ENCODE measurements at places on chromosomes 5 and 9.

GRCh38 chr5:21051945-21052344, 1063.9 kb upstream of the CDH18 start:
- no peak for DNase-seq

GRCh38 chr5:66066826-66067225, 77.3 kb upstream of the SREK1 start:
- DNase-seq = no peak

DNA sequence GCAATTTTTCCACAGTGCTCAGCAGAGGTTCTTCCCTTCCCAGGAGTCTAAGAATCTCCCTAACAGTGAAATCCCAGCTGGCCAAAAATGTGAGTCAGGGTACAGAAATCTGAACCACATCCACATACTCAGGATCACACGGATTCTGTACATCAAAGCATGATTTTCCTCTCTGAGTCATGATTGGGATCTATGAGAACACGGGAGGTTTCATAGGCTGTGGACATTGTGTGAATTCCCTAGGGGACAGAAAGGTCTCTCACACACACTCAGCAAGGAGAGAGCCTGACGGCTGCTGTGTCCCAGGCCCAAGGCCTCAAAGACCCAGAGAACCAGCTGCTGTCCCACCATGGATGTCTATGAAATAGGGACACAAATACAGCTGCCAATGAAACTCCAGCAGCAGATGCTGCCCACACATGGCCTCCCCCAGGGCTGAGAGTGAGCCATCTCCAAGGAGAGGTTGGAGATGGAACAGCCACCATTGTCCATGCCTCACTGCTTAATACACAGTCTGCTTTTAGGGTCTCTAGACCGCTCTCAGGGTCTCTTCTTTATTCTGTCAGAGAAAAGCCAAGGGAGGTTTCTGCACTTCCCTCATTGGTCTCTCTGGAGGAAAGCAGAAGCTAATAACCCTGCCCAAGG, 102.7 kb downstream of the ADAMTS12 start:
- no peak for DNase-seq

DNA sequence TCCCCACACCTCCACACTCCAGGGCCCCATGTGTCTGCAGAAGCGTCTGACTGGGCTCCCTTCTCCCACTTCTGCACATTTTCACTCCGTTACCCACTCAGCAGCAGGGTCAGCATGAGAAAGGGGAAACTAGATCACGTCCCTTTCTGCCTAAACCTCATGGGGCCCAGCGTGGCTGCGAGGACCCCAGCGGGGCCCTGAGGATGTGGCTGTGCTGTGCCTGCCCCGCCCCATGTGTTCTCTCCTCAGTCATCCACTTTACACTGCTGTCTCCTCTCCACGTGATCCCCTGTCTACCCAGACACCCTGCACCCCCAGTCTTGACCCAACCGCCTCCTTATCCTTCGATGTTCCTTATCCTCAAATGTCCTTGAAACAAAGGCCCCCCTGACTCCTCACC, 59.8 kb upstream of the OTULINL start:
- no peak for DNase-seq

GRCh38 chr9:106785200-106785599, 77.8 kb upstream of the ZNF462 start:
- DNase-seq = no peak

GRCh38 chr5:77182367-77182766, 28.1 kb upstream of the PDE8B start:
- no peak for DNase-seq

GRCh38 chr5:173554989-173555705, 61.3 kb downstream of the BOD1 start:
- no peak for DNase-seq

DNA sequence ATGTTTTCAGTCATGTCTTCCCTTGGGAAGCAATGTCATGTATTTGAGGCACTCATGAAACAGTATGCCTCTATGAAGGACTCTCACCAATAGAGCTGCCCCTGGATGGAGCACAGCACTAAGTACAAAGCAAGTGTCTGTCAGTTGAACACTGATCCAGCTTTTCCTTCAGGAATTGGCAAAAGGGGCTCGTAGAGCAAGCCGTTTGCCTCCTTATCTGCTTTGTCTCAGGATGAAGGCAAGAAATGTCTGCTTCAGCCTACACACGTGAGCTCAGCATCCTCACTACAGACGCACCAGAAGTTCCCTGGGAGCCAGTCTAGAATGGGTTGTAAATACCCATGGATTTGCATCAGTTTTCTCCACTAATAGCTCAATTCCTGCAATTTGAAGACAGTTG, 743.0 kb upstream of the DMAC1 start:
- no peak for DNase-seq

DNA sequence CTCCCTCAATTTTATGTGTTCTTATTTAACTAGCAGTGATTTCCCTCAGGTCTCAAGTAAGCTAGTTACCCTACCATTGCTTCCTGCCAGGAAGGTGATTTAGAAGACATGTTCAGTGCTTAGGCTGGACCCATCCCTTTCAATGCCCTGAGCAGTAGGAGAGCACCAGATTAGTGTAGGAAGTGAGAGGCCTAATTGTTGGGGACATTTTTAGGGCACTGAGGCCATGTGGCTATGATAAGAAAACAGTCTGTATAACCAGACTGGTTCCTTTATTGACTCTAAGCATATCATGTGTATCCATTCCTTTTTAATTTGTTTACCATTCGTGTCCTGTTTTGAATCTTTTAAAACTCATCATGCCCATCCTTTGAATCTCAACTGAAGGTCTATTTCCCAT, 312.3 kb upstream of the PRR16 start:
- DNase-seq = no peak

DNA sequence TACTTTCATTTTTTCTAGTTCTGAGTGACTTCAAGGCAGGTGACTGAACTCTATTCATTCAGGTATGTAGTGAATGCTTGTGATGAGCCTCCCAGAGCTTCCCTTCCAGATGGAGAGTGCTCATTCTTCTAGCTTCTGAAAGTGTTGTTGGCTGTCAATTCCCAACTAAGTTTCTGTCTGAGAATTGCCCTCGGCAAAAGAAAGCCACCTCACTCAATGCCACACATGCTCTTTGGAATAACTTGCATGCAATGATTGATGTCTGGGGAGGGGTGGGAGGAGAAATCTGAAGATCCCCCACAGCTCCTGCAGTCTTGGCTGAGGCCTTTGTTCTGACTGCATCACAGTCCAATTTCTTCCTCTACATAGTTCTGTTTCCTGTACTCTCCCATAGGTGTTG, 123.1 kb upstream of the C6 start:
- no peak for DNase-seq

- DNase-seq = no peak
Measured at GRCh38 chr9:33291901-33292300, 1.6 kb downstream of the NFX1 start.

GRCh38 chr5:103890313-103890712, 327.7 kb upstream of the NUDT12 start:
- DNase-seq = no peak

DNA sequence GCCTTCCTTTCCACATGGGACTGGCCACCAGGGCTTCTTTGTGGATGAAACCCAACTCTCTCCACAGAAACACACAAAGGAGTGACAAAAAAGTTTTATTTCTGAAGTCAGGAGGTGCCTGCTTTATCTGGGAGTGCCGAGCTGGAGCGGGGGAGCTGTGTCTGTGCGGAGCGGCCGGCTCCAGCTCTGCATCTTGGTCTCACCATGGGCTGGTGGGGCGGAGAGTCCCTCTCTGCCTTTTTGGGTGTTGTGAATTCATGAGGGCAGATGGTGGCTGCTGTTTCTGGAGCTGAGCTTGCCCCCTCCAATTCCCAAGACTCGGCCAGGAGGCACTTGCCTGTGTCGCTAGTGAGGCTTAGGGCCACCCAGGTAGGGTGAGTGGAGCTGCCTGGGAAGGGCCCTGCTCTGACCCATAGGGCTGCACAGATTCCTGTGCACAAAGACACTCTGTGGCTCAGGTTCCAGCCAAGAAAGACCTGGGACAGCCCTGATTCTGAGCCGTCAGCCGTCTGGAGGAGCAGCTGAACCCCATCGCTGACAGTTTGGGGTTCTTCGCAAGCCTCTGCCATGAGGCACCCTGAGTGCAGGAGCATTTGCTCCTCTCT, 1.4 kb downstream of the DBH start:
- DNase-seq = no peak

GRCh38 chr5:179262126-179262920, 82.9 kb downstream of the ADAMTS2 start:
- no peak for DNase-seq

GRCh38 chr5:136061630-136062365, 33.0 kb downstream of the TGFBI start:
- no peak for DNase-seq

DNA sequence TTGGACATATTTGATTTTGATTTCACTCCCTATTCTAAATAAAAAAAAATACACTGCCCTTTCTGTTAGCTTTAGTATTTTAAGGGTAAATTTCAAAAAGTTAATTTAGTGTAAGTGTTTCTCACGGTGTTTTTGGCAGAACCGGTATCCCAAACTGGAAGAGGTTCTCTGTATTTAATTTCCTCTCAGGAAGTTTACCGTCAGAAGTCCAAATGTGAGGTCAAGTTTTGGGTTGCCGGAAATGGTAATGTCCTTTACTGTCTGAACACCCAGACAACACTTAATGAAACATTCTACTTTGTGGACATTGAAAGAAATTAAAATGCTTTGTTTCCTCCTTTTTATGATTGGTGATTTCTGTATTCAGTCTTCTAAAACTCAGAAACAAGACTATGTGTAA, 148.7 kb upstream of the CDKN2B start:
- no peak for DNase-seq

GRCh38 chr5:158283397-158283796, 424.5 kb upstream of the CLINT1 start:
- no peak for DNase-seq

DNA sequence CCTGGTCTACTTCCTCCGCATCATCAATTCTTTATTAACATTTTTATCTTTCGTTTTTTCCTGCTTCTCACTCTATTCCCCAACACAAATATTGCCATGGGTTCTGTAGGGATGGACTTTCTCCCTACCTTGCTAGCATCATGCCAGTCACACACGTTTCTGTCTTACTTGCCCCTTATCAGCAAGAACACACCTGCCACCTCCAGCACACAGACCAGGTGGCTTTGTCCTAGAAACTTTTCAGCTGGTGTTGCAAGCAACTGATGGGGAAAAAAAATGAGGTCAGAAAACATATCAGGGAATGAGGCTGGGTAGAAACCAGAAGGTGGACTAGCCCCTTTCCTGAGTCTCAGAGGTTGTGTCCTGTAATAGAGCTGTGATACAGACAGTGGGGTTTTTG, 5.8 kb downstream of the SH3RF2 start:
- no peak for DNase-seq

DNA sequence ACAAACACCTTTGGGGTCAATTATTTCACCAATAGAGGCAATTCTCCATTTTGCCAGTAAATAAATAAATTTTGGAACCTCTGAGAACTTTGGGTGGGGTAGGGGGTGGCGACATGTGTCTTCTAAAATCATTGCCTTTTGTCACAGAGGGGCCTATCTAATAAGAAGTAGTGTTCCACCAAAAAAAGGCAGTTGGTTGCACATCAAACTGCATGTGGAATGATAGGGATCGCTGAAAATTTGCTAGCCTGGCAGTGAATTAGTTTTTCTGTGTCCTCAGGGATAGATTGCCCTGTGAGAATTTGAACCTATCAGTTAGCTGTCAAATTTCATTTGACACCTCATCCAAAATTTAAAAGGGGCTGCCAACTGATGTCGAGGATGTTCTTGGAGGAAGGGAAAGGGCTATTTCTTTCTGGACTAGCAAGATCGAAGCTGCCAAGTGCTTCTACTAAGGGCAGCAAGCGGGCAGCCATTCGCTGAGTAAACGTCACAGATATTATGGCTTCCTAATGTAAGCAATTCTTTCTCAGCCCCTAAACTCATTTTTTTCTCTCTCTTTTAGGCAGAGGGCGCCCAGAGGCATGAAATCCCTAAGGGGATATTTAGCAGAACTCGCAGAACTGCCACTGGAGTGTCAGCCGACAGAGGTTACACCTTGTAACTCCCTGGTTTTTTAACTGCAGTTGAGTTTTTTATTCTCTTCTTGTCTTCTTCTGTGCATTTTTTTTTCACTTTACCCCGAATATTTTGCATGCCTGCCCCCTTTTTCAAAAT, 2208.1 kb upstream of the WWC1 start:
- DNase-seq = no peak

DNA sequence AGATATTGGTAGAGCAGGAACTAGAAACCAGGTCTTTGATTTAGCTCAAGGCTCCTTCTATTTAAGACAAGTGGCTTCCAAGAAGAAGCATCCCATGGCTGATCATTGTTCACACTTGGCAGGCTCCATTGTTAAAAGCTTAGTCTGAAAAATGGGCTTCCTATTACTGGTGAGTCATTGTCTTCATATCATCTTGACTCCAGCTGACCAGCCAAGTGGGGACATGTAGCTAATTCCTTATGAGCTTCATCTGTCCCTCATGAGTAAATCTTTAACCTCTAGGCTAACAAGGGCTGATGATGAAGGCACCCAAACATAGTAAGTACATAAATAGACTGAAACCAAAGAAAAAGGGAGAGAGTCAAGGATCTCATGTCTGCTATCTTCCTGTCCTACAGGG, 530.3 kb upstream of the KLF4 start:
- DNase-seq = no peak

- no peak for DNase-seq
Measured at GRCh38 chr9:36575411-36575882, 2.8 kb downstream of the MELK start.

- no peak for DNase-seq
Measured at GRCh38 chr9:136419092-136419420, 8.6 kb downstream of the PMPCA start.

DNA sequence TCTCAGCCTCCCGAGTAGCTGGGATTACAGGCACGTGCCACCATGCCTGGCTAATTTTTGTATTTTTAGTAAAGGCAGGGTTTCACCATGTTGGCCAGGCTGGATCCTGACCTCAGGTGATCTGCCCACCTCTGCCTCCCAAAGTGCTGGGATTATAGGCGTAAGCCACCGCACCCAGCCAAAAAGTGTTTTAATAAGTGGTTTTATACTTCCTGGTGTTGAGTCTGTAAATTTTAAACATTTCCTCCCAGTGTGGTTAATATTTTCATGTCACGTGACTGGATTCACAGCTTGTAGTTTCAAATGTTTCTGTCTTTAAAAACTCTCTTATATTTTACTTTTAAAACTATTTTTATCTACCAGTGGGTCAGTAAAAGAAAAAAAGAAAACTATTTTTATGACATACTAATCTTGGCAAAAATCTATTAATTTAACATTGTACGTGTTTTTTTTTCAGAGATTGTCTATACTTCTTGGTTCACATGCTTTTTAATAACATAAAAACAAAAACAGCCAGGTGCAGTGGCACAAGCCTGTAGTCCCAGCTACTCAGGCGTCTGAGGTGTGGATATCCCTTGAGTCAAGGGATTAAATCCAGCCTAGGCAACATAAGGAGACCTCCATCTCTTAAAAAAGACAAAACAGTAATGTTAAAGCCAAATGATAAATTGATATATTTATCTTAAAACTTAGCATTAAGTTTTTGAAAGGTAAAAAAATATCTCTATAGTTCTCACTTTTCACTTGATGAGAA, 117.1 kb downstream of the DMXL1 start:
- DNase-seq = no peak

GRCh38 chr9:93316726-93317494, 133.0 kb downstream of the WNK2 start:
- no peak for DNase-seq

- no peak for DNase-seq
Measured at GRCh38 chr5:318341-318897, 3.1 kb upstream of the AHRR start.
